ENCODE measurements at places on chromosomes 3 and 15.

DNA sequence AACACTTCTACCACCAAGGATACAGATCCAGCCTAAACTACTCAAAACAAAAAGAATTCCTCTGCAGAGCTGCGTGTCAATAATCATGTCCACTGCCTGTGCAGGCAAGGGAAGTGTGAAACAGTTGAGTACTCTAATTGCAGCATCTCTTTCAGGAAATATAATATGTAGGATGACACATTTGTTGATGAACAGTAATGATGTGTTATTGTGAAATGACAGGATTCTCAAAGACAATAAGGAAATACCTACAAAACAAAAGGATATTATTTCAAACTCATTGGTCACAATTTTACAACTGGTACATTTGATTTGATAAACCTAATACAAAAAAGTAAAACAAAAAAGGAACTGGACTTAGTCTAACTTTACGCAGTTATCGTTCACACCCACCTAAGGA lies 4.4 kb downstream of the SPG11 start:
- DNase-seq: no peak

GRCh38 chr3:38545983-38546382 lies 49.8 kb downstream of the EXOG start:
- DNase-seq: no peak

GRCh38 chr3:71453822-71454511 lies 129.6 kb downstream of the FOXP1 start:
- no peak for DNase-seq

DNA sequence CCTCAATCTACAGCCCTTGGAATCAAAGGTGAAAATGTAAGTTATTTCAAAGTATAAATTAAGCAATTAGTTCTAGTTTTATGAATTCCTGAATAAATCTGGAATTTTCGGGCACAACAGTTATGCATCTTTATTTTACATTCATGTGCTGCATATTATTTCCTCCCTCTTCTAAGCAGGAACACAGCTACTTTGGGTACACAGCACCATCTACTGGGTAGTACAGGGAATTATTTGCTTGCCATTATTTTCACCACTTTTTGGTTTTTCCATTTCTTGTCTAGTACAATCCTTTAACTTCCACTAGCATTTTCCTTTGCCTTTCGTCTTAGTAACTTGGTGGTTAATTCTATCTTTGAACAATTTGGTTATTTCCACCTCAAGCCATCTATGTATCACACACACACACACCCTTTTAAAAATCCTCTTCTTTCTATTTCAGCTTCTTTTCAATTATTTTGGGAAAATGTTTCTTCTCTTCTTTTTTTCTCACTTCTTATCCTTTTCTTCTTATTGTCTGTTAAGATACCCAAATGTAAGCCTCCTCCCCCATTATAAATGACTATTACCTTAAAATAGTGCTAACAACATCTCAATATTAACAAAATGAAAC lies 451.0 kb downstream of the MFSD1 start:
- DNase-seq: no peak

GRCh38 chr15:99734575-99734974 lies 1.3 kb upstream of the LYSMD4 start:
- DNase-seq: no peak

- DNase-seq: peak; percentile 10
Measured at GRCh38 chr3:126474498-126475412, 936 bp downstream of the ZXDC start.

DNA sequence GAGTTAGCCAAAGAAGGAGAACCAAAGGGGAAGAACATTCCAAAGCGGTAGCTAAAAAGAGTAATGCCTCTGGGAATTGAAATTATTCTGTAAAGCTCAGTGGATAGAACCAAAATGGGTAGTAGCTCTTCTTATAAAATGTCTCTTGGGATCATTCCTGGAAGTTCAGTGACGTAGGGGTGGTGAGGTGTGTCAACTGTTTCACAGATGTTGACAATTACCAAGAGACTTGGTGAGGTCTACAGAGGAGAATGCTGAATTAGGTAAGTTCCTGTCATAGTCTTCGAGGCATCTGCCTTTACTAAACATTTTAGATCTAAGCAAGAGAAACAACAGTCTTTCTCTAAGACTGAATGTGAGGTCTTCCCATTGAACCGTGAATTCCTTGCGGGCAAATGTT lies 67.8 kb downstream of the TPRG1 start:
- DNase-seq: no peak

- no peak for DNase-seq
Measured at GRCh38 chr3:44955917-44956316, 20.1 kb downstream of the ZDHHC3 start.

DNA sequence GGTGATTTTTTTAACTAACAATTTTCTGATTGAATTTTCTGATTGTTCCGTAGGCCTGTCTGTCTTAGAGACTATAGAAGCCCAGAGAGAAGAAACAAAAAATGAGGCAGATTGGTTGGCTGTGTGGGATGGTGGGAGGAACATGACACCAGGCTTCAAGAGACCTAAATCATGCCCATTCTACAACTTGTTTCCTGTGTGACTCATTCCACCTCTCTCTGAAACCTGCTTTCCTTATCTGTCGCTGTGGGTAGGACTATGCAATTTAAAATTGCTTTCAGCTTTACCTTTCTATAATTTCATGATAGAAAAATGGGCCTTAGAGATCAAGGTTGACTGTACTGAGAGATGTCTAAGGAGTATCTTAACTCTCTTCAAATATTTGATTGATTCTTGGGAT lies 44.5 kb downstream of the OXNAD1 start:
- DNase-seq: peak; percentile 32

GRCh38 chr3:9649791-9650521 lies 651 bp downstream of the MTMR14 start:
- DNase-seq: no peak

DNA sequence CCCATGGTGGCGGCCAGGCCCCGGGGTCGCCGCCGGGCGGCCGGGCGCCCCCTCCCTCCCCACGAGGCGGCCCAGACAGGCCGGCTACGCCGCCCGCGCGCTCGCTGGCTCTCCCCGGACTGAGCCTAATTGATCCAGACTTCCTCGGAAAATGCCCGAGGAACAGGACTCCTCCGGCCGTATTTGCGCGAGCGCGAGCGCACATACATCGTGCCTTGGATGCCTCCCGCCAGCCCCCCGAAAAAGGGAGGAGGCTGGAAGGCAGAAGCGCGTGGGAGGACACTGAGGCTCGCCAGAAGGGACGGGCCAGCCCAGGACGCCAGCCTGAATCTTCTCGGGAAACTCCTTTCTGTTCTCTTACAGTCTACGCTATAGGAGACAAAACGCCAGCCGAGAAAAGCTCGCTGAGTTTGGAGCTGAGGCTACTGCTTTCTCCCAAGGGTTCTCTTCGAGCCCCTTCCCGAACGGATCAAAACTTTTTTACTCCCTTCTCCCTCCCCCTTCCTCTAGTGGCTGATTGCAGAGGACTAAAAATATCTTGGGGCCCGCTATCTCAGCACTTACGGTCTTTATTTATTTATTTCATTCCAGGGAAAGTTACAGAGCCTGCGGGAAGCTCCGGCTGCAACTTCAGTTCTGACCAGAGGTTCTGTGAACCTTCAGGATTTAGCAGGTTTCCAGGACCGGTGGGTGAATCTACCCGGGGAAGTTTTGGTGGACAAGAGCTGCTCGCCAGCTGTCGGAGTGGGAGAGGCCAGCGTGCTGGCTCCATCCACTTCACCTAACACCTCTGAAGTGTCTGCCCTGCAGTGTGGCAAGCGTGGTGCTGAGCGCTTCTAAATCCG lies at the start of gene PDZRN3:
Gene PDZRN3, minus strand, starts transcription at position 121 of the 845 bp plus-strand sequence.
- no peak for DNase-seq

GRCh38 chr3:78255403-78255802 lies 1215.5 kb downstream of the ROBO2 start:
- DNase-seq: no peak

GRCh38 chr15:96372554-96372953 lies 42.1 kb downstream of the NR2F2 start:
- DNase-seq: no peak

GRCh38 chr15:90950676-90951075 lies 4.0 kb upstream of the RCCD1 start:
- DNase-seq: no peak

GRCh38 chr3:89787485-89787884 lies 680.1 kb downstream of the EPHA3 start:
- no peak for DNase-seq

- DNase-seq: no peak
Measured at GRCh38 chr3:4504340-4505261, 11.5 kb downstream of the ITPR1 start.

GRCh38 chr3:166731701-166732100 lies 648.4 kb downstream of the ZBBX start:
- no peak for DNase-seq

- peak; percentile 14 for DNase-seq
Measured at GRCh38 chr15:23877502-23878412, 190.7 kb upstream of the NDN start.

DNA sequence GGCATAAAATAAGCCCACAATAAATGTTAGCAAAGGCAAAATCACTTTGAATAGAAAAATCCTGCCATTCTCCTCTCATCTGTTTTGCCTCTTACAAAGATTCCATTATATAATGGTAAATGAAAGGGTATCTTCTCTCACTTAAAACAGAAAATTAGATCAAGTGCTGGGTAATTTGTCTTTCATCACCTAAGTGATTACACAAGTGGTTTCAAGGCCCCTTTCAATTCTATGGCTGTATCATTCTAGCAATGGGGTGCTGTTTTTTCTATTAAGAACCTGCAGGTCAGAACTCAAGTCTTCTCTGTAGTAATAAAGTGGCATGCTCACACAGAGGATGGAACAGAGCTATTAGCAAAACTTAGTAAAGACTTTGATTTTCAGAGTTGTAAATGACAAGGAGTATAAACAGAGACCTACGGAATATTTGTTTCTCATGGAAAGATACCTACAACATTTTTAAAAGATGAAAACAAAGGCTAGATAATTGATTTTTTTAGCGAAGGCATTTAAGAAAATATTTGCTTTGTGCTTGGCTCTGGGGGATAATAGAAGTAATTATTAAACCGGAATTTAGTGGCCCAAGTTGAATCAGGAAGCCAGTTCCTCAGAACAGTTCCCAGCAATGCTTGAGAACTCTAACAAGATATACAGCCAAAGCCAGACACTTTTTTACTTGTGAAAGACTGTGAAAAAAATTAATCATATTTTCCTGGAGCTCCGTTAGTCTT lies 137.4 kb downstream of the CMSS1 start:
- DNase-seq: no peak

- DNase-seq: no peak
Measured at GRCh38 chr3:181683563-181683962, 28.2 kb upstream of the SOX2 start.

- no peak for DNase-seq
Measured at GRCh38 chr15:93829115-93829870, 402.1 kb upstream of the MCTP2 start.

DNA sequence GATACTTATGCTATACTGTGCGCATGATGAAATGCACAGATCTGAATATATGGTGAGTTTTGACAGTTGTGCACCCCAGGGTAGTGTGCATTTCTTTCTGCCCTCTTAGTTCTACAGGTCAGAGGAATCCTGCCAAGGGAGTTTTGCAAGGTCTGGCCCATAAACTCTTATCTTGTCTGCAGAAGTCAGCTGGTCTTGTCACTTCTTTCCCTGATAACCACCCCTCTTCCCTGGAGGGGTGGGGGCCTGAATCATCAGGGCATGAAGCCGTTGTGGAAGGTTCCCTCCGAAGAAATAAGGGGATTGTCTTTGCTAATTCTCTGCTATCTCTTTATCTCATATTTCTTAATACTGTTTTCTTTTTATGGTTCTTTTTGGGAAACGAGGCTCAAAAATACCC lies 30.4 kb downstream of the TRIM71 start:
- DNase-seq: no peak

GRCh38 chr15:32663671-32664070 lies 22.2 kb downstream of the SCG5 start:
- DNase-seq: no peak

DNA sequence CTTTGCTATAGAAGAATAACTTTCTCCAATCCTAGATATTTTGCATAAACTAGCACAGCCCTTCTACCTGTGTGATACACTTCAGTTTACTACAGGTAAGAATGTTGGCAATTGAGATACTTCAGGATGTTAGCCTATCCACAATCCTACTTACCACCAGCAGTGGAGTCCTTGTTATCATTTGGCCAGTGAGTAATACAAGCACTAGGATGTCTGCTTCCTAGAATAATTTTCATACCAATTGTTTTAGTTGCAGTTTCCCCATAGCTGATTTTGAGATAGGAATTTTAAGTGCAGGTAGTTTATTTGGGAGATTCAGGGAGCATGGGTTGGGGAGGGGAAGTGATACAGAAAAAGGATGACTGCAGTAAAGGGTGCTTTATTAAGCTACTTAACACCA lies 147.2 kb downstream of the EPHA6 start:
- no peak for DNase-seq

GRCh38 chr15:96115642-96116041 lies 214.9 kb upstream of the NR2F2 start:
- DNase-seq: no peak

DNA sequence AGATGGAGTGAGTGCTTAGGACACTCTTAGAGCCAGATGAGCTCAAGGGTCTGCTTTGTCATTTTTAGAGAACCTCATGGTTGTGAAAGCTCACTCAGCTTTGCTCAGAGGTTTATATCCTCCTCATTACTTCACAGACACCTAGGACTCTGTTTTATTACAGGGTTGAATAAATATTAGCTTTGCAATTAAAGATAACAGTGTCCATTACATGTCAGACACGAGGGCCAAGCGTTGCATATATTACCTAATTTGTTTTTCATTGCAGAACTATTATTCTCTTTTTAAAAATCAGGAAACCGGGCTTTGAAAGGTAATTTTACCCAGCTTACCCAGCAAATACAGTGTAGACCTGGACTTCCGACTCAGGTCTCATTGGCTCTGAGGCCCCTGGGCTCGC lies 16.1 kb downstream of the MAP6D1 start:
- DNase-seq: no peak

- no peak for DNase-seq
Measured at GRCh38 chr3:172751175-172751704, 714 bp downstream of the ECT2 start.

GRCh38 chr15:67115586-67115969 lies 50.2 kb downstream of the SMAD3 start:
- no peak for DNase-seq

- DNase-seq: no peak
Measured at GRCh38 chr15:44775953-44776352, 39.6 kb downstream of the TRIM69 start.

GRCh38 chr3:194930377-194931204 lies 244.9 kb downstream of the FAM43A start:
- DNase-seq: no peak

DNA sequence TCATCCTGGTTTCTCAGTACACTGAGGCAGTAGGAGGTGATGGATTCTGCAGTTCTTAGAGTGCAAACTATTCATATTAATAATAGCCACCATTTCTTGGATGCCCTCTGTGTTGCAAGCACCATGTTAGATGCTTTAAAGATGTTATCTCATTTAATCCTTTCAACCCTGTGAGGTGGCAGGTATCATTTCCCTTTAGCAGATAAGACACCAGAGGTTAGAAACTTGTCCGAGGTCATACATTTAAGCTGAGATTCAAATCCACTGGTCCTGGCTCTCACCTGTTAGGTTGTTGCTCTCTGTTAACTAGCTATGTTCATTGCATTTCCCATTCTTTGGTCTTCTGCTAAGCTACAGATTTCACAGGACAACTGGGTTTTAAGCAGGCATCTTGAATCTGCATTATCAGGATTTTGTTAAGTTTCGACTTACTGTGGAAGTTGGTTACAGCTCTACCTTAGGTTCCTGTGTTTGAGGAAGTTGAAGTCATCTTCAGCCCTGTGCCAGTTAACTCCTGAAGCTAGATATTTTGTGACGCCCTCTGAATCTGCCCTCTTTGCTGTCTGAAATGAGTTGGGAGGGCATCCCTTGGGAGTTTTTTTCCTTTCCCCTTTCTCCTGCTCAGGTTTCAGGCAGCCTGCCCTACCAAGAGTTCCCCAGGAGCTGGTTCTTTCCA lies 6.4 kb downstream of the PDE8A start:
- no peak for DNase-seq

GRCh38 chr3:40103829-40104228 lies 205.7 kb upstream of the EIF1B start:
- no peak for DNase-seq
